NCI-H2107 (cell line): ENCODE measurements at places on chromosomes 2 and 18.

DNA sequence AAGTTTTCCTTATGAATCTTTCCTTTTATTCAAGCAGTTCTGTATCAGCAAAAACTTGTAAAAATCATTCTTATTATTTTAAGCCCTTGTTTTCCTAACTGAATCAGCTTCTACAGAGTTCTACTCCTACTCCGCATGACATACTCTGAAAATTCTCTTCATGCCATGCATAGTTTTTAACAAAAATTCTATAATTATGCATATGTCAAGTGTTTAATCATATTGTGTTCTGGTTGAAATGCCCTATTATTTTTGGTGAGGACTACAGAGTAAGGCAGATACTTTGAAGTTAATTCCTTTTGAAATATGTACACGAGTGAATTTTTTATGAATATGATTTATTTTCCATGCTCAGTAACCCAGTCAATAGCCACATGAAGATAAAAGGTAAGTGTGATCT lies 28.8 kb downstream of the ANKRD30B start:
- DNase-seq = no peak

DNA sequence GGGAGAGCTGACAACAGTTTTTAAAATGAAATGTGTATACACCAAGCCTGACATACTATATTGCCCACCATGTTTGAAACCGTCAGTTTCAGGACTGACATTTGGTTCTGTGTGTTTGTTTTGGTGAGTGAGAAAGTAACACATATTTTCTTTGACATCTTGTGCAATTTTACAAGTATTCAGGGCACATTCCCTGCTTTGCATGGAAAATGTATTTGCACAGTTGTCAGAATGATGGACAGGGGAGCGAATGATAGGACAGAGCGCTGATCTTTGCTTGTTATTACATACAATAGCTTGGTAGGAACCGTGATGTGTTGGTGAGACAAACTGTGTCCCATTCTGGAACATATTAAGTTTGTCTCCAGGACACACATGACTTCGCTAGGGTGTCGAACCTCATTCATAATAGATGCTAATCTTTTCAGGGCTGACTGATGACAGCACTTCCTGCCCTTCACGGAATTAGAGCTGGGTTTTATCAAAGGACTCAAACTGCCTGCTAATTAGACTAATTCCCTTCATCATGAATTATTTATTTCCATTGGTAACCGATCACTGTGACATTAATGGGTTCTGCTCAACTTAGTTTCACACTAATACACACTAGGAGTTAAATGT lies 158.5 kb downstream of the CDCA7 start:
- no peak for DNase-seq

- DNase-seq = no peak
Measured at GRCh38 chr2:42742740-42743658, 20.9 kb downstream of the OXER1 start.

DNA sequence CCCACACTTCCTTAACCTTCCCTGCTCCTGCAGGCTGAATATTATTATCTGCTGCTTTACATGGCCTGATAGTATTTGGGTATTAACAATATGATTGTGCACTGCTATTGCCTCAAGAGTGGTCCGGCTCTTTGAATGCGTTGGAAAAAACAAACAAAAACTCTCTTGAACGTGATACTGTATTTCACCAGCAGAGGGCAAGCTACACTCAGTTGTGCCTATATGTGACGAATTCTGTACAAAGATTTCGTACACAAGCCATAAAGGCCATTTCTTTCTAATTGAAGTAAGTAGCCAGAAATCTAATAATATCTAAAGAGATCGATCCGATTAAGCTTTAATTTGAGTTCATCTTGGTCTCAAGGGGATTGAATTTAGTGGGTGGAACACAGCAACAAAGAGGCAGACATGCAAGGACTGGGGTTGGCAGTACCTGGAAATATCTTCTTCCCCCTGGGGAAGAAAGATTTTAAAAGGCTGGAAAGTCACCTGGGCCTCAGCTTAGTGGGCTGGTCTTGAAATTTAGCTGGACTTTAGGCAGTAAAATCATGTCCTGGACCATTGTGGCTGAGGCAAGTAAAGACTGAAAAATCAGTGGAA lies 49.3 kb upstream of the RAB6D start:
- peak; percentile 12 for DNase-seq

GRCh38 chr2:85925216-85925671 lies 36.5 kb upstream of the ST3GAL5 start:
- no peak for DNase-seq

DNA sequence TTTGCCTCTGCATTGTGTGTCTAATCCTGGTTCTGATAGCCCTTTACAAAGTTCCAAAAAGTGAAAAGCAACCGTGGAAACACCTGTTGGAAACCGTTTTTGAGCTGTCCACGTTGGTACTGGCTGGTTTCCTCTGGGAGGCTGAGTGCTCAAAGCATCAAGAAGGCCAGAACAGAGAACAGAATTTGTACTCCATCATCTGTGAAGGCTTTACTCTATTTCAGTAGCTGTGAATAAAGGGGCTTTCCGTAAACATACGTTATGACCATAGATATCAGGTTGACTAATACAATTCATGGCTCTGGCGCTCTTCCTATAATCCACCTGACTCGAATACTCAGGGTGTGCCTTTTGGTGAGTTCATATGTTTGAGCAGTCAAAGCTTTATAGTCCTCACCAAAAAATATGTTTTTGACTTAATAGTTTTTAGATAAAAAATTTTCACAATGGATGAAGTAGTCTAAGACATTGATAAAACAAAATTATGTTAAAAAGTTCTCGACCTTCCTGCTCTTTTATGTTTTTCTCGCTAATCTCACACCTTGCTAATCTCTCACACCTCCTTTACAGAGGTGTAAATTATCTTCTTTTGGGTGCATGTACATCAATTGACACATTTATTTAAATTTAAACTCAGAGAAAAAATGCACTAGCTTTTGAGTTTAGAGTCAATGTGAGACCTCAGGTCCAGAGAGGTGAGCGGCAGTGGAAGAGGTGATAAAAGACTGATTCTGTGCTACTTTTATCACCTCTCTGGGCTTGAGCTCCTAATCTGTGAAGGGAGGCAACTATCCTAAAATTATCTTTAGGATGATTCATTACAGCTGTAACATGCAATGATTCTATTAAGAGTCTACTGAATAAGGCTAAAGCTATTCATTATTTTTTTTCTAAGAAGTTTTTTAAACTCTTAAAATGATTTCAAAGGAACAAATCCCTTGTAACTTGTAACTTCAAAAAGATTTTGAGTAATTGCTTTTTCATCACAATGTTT lies 65.3 kb downstream of the CXCR4 start:
- no peak for DNase-seq

GRCh38 chr2:104118889-104119288 lies 735.0 kb upstream of the POU3F3 start:
- no peak for DNase-seq

DNA sequence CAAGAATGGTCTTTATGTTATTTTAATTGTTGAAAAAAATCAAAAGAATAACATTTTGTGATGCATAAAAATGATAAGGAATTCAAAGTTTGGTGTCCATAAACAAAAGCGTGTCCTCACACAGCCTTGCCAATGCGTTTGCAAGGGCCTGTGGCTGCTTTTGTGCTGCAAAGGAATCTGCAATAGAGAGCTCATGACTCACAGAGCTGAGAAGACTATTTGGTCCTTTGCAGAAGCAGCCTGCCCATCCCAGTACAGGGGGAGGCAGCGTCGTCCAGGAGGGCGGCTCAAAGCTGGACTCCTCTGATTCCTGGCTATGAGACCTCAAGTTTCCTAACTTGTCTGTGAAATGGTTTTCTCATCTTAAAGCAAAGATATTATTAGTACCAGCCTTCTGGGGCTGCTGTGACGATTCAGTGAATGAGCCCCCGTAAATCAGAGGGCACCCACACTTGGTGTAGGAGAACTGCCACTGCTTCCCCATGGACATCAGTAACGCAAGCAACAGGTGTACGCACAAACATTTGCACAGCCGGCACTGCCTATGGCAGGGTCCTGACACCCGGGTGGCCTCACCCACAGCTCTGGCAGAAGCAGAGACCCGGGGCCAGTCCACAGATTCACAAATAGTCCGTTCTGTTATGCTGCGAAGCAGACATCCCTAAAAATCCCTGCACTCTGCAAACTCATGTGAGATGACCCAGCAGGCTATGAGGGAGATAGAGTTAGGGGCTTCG lies 70.6 kb upstream of the ASAP2 start:
- DNase-seq = no peak

DNA sequence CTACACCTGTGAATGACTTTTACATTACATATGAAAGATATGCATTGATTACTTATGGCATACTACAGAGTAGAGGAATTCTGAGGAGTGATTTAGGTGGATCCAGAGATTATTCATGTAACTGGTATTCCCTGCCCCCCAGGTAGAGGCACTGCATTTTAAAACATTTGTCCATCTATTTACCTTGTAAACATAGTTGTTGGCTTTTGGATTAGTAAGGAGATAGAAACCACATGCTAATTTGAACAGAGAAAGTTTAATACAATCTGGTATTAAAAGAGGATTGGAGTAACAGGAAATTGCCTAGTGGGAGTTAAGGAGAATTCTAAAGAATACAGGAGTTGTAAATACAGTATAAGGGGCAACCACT lies 15.9 kb downstream of the GALNT3 start:
- no peak for DNase-seq

GRCh38 chr18:62033756-62034155 lies 140.9 kb upstream of the RNF152 start:
- no peak for DNase-seq

DNA sequence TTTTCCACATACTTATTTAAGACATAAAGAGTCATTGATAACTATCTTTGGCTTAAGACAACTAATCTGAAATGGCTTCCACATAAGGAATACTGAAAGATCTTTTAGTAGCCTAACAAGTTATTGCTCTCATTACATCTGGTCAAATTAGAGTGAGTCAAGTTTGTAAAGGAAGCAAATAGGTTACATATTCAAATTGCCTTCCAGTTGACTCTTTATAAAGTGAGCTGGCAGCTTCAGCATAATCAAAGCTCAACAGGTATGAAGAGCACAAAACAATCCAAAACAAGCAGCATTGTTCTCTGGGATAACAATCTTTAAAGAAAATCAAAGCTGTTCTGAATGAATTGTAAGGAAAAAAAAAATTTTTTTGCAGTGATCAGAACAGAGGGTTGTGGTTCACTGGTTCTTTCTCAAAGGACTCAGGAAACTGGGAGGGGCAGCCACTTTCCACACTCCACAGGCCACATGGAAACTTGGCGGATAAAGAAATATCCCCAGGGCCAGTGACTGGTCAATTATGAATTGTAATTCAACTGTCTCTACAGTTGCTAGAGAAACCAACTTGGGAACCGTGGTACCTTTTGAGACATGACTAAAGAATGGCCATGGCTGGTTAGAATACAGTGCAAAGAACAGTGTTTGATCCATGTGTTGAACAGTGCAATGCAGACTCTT lies 369.3 kb upstream of the KCNH7 start:
- DNase-seq = no peak

GRCh38 chr2:46816151-46816845 lies 99.3 kb downstream of the MCFD2 start:
- no peak for DNase-seq

- DNase-seq = no peak
Measured at GRCh38 chr2:197803033-197803444, 1.4 kb upstream of the PLCL1 start.

GRCh38 chr2:233060980-233061590 lies 943 bp downstream of the INPP5D start:
- no peak for DNase-seq

DNA sequence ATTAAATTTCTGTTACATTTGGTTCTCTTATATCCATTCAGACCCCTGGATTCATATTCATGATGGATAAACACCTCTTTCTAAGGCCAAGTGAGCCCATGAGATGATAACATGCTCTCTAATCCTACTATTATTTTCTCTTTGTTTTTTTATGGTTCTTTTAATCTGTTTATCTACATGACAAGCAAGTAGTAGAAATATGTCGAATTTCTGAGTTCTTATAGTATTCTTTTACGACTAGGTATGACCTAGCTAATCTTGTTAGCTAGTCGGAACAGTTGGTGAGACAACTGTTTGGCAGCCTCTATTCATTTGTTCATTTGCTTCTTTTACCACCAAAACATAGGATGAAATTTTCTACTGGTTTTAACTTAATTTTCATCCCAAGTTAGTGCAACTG lies 98.1 kb upstream of the SCG2 start:
- no peak for DNase-seq

GRCh38 chr2:233053928-233054784 lies 6.0 kb upstream of the INPP5D start:
- DNase-seq = no peak

DNA sequence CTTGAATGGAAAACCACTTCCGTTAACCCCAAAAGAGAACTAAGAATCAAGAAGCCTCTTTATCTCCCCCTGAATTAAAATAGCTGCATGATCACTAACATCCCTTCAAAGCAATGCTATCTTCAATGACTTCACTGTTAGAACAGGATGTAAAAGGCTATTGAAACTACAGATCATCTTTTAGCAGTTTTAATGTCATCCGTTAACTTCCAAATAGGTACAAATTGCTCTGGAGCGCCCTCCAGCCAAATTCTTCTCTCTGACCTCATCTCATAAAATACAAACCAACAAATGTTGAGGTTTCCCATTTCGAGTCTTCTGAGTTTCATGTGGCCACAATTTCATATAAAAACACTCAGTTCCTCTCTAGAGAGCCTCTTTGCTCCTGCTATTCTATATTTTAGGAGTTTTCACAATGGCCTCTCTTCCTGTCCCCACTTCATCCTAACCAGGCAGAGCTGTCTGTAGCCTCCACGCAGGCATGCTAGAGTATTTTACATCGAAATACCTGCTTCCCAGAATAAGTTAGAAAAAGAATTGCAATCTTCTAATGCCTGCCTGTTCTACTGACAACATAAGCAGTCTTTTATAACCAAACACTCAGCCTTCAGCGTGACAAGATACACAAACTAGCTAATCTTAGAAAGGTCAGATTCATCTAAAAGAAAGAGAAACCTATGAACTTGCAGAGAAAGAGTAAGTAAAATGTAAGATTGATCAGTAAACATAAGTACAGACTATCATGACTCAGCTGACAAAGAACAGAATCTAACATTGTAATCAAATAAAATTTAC lies 37.9 kb downstream of the B4GALT6 start:
- no peak for DNase-seq
